ENCODE measurements at places on chromosomes 1 and 21. TPM values are rescaled to one million over a fixed set of nuclear protein-coding genes. Genes with fewer than 3 reads are reported as not detected.

- no peak for DNase-seq
These were observed 3.1 kb downstream of the ACADM start for GRCh38 chr1:75727571-75727970.

GRCh38 chr1:25564777-25565574 is 21.6 kb downstream of the LDLRAP1 start:
- no peak for DNase-seq

DNA sequence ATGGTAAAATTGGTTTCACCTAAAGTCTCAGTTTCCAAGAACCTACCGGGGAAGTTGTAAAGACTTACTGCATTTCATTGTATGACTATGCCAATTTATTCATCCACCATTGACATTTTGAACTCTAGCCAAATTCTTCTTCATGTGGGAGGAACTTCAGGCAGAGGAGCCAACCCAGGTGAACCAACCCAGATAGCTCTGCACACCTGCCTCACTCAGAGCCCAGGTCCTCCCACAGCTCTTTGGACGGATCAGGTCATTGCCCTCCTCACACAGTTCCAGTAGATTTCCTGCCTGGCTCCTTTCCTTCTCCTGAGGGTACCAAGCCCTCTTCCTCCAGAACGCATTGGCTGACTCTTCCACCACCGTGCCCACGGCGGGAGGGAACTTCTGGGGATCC is 121.7 kb downstream of the DTL start:
- no peak for DNase-seq

DNA sequence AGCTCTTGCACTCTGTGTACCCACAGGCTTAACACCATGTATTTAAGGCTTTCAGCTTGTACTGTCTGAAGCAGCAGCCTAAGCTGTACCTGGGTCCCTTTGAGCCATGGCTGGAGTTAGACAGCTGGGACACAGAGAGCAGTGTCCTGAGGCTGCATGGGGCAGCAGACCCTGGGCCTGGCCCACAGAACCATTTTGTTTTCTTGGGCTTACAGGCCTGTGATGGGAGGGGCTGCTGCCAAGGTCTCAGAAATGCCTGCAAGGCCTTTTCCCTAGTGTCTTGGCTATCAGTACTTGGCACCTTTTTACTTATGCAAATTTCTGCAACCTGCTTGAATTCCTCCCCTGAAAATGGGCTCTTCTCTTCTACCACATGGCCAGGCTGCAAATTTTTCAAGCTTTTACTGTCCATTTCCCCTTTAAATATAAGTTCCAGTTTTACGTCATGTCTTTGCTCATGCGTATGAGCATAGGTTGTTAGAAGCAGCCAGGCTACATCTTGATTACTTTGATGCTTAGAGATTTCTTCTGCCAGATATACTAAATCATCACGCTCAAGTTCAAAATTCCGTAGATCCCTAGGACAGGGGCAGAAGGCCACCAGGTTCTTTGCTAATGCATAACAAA is 143.9 kb downstream of the CLEC20A start:
- DNase-seq: no peak

DNA sequence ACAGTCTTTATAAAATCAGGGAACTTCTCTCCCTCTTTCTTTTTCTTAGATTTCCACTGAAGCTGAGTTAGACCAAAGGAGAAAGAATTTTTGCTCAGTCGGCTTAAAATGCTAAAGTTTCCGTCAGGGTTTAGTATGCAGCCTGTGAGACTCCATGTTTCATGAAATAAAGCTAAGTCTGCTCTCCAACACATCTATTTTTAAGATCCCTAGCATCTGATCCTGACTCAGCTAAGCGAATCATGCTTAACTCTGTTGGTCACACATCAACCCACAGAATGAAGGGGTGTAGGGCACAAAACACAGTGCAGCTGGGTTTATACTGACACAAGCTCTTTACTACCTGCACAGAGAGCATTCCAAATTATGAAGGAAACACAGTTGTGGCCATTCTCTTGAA is 102.4 kb upstream of the ZNF281 start:
- DNase-seq: no peak

The ALG14 gene
- 3.4 TPM for total RNA-seq

- DNase-seq: no peak
These were observed 106.4 kb downstream of the ATF6 start for GRCh38 chr1:161872506-161872905.

The CC2D1B gene
- 52.5 TPM for total RNA-seq

The CYP4Z1 gene
- total RNA-seq: 2.1 TPM

The VCAM1 gene
- 8.1 TPM for total RNA-seq

- DNase-seq: no peak
These were observed 132.0 kb downstream of the C1orf21 start for GRCh38 chr1:184518736-184519357.

DNA sequence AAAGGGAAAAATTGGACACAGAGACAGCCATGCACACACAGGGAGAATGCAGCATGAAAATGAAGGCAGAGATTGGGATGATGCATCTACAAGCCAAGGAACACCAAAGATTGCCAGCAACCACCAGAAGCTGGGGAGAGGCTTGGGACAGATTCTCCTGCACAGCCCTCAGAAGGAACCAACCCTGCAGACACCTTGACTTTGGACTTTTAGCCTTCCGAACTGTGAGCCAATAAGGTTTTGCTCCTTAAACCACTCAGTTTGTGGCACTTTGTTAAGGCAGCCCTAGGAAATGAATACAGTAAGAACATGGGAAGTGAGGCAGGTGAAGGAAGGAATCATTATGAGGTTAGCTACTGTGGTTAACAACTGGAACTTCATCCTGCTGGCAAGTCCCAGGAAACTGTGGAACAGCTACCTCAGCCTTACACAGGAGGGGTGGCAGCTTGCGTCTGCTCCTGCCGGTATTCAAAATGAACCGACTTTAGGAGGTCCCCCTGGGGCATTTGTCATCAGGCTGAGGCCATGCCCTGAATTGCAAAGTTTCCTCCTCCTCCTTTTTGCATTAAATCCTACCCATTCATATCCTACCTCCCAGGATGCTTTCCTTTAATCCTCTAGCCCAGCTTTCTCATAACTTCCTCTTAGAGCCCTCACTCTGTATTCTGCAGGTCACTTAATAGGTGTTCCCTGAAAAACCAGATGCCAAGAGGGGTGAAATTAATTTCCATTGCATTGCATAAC is 15.4 kb downstream of the CD247 start:
- no peak for DNase-seq

GRCh38 chr1:150102986-150103385 is 35.4 kb downstream of the VPS45 start:
- no peak for DNase-seq

The RORC gene
- 16.4 TPM for total RNA-seq

DNA sequence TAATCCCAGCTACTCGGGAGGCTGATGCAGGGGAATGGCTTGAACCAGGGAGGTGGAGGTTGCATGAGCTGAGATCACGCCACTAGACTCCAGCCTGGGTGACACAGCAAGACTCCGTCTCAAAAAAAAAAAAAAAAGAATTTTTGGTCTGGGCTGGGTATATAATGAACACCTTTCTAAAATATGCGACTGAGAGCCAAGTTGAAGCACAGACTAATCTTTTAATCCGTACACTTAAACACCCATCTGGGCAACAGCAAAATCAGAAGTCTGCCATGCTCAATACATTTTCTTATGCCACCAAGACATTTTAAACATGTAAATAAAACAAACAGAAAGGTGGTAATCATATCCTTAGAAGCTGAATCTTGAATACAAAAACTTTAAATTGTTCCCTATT is 31.6 kb upstream of the ABCB10 start:
- DNase-seq: no peak

GRCh38 chr1:223711173-223711572 is 1.2 kb upstream of the CAPN2 start:
- no peak for DNase-seq

DNA sequence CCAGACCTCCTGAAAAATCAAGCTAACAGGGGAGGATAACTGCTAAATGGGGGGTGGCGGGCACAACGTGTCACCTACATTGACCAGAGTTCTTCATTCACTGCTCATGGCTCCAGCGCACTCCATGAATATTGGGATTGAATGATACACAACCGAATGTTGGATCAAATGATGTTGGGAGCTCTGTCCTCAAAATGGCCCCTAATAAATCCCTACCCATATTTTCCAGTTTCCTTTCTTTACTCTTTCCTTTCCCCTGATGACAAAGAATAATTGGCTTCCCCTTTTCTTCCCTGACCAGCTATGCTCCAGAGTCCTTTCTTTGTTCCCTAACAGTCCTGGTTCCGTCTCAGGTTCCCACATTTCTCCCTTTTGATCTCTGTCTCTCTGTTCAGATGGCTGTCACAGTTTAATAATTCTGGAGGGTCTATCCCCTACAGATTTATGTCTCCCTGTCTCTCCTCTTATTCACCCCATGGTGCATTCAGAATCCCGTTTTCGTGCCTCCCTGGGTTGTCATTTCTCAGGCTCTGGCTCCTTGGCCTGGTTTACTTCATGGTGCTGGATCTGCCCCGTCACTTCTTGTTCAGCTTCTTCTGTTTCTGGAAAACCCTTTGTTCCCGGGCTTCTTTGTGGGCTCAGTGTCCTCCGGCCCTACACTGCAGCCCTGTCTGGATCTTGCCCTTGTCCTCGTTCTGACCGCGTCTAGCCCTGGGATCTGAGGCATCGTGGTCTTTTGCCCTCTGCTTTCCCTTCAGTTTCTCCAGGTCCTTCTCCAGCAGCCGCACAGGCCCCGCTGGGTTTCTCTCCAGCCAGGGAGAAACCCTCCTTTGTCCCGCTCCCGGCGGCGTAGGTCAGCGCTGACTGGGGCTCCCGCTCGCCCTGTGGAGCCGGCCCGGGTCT is 78.3 kb downstream of the NDUFS5 start:
- DNase-seq: no peak

- DNase-seq: peak; percentile 71
These were observed 196.7 kb upstream of the VAMP3 start for GRCh38 chr1:7574121-7575040.

DNA sequence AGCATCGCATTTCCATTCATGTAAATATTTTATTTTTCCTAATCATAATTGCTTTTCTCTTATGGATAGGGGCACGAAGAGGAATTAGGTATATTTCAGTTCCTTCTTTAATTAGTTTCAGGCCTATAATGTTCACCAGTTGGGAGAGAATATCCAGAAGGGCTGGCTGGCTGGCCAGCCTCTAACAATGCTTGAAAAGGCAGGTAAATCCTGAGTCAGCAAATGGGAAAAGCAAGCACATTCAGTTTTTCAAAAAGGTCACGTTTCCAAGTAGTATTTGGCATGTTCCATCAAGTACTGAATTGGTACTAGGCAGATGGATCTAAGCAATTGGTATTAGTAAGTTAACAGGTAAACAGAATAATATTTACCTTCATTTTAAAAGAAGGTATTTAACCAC is 8.0 kb downstream of the RAB29 start:
- DNase-seq: no peak
